T-cell (primary cell): ENCODE measurements at places on chromosomes 12 and 14. TPM values are rescaled to one million over a fixed set of nuclear protein-coding genes. Genes with fewer than 3 reads are reported as not detected.

ANHX gene
- total RNA-seq = not detected

PRH1 gene
- total RNA-seq = 42.4 TPM

DNA sequence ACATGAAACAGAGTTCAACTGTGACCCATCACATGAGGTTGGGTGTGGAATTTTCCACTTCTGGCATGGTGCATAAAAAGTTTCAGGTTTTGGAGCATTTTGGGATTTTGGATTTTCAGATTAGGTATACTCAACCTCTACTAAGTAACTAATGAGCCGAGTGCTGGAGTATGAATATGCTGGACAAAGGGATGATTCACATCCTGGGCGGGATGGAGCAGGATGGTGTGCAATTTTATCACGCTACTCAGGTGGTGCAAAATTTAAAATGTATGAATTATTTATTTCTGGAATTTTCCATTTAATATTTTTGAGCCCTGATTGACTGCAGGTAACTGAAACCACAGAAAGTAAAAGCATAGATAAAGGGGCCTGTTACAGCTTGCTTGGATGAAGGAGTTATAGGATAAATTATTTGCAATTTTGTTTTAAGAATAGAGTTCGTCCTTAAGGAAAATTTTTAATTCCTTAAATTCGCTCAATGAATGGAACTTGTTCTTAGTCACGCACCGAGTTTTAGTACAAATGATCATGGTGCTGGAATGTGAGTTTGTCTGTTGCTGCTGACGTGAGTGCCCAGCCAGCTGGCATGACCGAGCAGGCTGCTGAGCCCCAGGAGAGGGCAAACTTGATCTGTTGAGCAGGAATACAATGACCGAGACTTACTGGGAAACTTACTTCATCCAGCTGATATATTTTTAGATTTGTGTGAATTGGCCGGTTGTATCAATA is 176.3 kb downstream of the ESR2 start:
- DNase-seq = no peak

DNA sequence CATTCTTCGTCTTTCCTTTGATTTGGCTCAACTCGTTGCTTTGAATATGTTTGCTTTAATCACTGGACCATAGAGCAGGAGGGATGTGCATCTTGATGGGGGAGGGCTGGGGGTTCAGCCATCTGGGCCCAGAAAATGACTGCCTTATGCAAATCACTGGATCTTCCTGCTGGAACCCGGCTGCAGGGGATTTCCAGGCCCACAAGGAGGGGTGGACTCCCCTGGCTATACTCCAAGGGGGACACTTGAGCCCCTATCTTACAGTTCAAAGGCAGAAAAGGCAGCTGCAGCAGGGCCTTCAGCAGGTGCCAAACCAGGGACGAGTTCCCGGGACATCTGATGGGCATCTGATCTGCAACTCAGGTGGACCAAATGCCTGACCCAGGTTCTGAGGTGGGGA is 122.5 kb downstream of the DICER1 start:
- DNase-seq = no peak

- DNase-seq = no peak
Observed at GRCh38 chr14:33957299-33957698, 6.4 kb upstream of the EGLN3 start.

NR2C1 gene
- 47.2 TPM for total RNA-seq

DNA sequence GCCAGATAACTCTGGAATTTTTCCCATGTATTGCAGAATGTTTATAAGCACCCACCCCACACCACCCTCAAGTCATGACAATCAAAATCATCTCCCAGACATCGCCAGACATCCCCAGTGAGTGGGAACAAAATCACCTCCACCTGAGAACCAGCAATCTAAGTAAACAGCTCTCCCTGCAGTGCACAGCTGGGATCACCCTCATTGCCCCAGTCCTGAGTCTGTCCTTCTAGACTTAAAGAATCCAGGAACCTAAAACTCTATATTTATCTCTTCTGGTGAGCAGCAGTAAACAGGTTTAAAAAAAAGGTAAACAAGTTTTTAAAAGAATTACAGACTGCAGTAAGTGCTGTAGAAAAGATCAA is 43.3 kb upstream of the CMKLR1 start:
- DNase-seq = no peak

DNA sequence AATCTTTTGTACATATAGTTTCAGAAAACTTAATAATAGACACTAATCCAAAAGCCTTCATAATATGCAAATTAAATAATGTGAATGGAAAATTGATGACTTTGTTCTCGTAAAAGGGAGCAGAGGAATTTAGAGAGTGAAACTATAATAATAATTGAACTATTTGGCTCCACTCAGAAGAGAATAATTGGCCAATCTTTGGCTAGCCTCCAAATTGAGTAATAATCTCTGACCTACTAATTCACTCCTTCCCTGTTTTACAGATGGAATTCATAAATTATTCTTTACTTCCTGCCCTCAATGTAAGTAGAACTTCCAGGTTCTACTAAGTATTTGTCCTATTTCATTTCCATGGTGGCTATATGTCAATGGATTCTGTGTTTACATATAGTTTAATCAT is 15.8 kb downstream of the TRIM9 start:
- DNase-seq = no peak

GRCh38 chr14:94377866-94378470 is 10.4 kb downstream of the SERPINA1 start:
- no peak for DNase-seq

GRCh38 chr12:32902287-32902997 is 5.9 kb upstream of the PKP2 start:
- no peak for DNase-seq

ASB2 gene
- total RNA-seq = 2.8 TPM

GRCh38 chr14:88546621-88547385 is 8.0 kb downstream of the PTPN21 start:
- no peak for DNase-seq

- DNase-seq = no peak
Observed at GRCh38 chr14:95095996-95096395, 61.3 kb downstream of the DICER1 start.

DNA sequence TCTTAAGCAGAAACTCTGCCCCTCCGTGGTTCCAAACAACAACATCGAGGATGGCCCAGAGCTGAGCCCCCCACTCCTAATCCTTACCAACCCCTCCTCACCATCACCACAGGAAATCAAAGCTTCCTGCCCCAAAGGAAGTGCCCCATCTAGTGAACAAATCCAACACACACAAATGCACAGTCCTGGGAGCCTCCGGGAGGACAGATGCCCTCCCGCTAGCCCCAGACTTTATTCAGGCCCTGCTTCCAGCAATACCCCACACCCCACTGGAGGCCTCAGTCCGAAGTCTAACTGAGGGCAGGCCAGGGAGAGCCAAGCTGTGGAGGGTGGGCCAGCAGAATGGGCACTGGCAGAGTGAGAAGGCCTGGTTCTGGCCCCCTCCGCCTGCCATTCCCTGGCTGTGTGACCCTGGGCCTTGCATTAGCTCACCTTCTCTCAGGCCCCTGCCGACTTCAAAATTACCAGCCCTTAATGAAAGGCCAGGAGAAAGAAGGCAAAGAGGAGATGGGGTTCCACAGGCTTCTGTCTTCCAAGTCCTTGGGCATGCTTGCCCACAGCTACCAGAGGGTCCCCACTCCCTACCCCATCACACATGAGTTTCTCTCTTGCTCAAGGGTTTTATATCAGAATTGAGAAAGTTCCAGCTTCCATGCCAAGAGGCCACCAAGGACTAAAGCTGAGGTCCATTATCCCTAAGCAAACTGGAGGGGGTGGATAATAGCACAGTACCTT is 2.3 kb downstream of the HDAC7 start:
- DNase-seq = no peak

DNA sequence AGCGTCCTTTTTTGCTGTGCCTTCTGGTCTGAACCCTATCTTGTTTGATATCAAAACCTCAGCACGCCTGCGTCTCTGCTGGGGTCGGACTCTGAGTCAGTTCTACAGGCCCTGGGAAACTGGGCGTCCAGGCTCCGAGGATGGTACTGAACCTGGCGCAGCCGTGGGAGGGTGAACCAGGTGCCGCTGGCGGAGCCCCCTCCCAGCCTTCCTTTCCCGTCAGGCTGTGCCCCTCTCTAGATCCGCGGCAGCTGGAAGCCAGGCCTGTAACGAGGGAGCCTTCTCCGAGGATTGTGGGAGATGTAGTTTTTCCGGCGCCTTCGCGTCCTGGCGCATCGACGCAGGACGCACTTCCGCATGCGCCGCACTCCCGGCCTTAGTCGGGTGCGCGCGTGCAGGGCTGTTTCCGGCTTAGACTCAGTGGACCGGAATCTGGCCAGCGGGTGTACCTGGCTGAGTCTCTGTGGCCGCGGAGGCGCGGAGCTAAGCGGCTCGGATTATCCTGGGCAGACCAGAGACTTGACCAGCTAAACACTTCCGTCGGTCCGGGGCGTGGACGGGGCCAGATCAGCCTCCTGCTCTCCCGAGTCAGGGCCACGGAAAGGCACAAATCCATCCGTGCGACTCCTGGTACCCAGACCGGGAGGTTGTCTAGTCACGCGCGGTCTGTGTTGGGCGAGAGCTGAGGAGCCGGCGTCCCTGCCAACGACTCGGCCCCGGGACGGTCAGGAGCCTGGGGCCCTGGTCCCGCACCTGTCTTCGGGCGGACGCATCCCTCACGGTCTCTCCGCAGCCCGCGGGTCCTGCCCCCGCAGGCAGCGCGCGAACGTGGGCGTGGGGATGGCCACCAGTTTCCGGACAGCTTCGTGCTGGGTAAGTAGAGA is at the start of gene ZNF26:
ZNF26 (plus strand) TSS at position 367 of the 884 bp plus-strand sequence; CDS start at position 841, 474 bp downstream.
- DNase-seq = peak; percentile 94

DNA sequence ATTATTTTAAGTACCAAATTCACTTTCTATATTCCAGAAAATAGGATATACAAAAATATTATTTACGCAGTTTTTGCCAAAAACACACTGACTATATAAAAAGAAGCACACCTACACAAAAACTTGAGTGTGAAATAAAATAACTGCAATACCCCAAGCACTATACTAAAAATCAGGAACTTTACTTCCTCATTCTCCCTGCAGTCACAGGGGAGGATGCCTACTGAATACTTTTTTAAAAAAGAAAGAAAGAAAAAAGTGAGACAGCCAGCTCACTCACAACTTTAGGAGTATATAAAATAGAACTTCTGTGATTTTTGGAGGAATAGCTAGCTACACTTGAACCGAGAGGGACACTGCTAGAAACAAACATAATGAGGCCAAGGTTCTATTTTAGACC is 12.2 kb downstream of the RPS6KA5 start:
- no peak for DNase-seq

GRCh38 chr14:52380294-52380693 is 66.2 kb downstream of the PTGER2 start:
- no peak for DNase-seq
